Fibroblast of the conjunctiva (primary cell): ENCODE measurements at places on chromosomes 2 and 18.

DNA sequence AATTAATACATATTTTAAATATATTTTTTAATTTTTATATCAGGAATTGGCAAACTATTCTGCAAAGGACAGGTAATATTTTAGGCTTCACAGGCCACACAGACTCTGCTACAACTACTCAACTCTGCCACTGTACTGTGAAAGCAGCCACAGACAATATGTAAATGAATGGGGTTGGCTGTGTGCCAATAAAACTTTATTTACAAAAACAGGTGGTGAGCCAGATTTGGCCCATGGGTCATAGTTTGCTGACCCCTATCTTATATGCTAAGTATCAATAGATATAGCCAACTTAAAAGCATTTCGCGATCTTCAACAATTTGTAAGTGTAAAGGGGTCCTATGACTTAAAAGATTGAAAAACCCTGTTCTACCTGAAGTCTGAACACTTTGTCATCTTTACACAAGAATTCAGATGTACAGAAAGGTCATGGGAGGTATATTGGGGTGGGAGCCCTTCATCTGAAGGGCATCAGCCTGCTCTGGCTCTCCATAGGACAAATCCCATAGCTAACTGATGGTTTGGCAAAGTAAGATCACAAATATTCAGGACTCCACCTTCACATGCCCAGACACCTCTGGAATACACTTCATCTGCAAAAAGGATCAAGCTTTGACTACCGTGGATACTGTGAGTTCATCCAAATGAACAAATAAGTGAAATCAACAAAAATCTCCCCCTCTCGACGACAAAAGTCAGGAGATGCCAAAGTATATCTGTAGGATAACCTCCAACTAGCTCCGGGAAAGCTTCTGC lies 65.9 kb downstream of the C1D start:
- DNase-seq, result no peak

- DNase-seq, result no peak
These were observed 68.0 kb downstream of the FECH start for GRCh38 chr18:57518533-57518932.

GRCh38 chr2:201072201-201072530 lies 365 bp downstream of the NDUFB3 start:
- DNase-seq, result no peak

- no peak for DNase-seq
These were observed 21.7 kb downstream of the IL1R2 start for GRCh38 chr2:102013206-102014040.

DNA sequence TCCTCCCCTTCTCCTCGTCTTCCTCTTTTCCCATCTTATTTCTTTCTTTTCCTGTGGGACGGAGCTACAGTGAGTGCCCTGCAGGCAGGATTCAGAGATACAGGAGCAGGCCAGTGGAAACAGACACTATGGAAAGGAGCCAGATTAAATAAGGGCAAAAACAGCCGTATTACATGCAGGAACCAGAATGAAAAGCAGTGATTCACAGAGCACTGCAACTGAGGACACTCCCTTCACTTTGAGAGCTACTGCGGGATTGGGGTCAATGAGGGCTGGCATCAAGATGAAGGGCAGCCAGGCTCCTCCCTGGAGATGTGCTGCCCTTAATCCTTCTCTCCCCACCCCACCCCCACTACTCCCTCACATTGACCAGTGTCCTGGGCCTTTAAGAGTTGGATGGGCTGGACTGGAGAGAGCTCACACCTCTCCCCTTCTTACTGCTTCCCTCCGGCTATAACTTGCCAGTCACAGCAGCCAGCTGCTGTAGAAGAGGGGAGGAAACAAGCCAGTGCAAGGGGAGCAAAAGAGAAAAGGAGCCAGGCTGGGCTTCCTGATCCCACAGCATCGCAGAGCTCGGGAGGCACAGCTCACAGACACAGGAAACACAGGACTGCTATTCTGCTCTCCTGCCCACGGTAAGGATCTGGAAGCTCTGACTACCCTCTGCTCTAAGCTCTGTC lies at the start of gene PLCD4:
TSS of gene PLCD4 (plus strand) at position 464 of the 680 bp plus-strand sequence. CDS start 7,841 bp downstream, outside the sequence.
- peak; percentile 91 for DNase-seq

DNA sequence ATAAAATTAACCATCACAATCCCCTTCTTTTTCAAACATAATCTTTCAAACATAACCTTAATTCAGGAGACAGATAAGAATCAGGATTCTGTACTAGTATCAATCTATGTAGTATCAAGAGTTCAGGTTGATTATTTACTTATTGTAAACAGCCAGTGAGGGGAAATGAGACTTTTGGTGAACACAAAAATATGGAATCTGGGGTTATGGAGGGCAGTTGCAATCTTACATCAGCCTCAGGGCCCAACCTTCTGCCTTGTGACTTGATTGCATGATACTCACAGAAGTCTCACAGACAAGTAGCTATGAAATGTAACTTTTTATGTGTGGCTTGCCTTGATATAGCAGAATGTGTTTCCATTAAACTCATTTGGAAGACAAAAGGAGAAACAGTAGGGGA lies 262.7 kb upstream of the THSD7B start:
- no peak for DNase-seq

- DNase-seq, result no peak
These were observed 1220.2 kb upstream of the ACVR2A start for GRCh38 chr2:146624430-146625160.

DNA sequence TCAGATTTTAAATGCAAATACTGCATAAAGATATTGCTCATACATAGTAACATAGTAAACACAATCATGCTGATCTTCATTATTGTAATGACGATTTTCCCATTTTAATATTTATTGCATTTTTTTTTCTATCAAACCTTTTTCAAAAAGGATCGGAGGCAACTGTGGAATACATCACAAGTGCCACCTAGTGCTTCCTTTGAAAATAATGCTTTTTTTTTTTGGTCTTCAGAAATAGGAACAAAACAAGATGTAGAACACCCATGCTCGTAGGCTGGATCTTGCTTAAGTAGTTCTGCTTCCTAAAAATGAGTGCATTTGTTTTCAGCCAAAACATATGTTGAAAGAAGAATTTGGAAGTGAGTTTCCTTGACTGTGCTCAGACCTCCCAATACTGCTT lies 35.7 kb upstream of the GPR155 start:
- DNase-seq, result no peak

DNA sequence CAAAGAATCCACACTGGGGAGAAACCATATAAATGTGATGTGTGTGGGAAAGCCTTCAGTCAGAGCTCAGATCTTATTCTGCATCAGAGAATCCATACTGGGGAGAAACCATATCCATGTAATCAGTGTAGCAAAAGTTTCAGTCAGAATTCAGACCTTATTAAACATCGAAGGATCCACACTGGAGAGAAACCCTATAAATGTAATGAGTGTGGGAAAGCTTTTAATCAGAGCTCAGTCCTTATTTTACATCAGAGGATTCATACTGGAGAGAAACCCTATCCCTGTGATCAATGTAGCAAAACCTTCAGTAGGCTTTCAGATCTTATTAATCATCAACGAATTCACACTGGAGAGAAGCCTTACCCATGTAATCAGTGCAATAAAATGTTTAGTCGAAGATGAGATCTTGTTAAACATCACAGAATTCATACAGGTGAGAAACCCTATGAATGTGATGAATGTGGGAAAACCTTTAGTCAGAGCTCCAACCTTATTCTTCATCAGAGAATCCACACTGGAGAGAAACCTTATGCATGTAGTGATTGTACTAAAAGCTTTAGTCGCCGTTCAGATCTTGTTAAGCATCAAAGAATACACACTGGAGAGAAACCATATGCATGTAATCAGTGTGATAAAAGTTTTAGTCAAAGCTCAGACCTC lies 16.7 kb upstream of the ZSCAN30 start:
- DNase-seq, result no peak

- peak; percentile 14 for DNase-seq
These were observed 125.5 kb upstream of the SERTAD2 start for GRCh38 chr2:64779117-64779690.

DNA sequence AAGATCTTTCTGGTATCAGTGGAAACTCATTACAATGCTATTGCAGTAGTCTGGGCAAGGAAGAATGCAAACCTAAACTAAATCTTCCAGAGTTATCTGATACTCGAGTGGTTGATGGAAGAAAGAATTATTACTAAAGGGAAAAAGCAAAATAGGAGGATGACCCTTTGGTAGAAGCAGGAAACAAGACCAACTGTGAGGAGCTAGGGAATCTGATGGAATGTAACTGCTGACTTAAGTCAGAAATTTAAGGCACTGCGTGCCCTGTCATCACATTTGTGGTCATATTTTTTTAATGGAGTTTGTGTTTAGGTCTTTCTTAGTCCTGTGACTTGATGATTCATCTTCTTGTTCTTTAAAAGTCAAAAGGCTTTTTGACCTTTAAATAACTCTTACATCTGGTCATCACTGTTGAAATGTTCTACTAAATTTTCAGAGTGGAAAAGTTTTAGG lies 36.5 kb upstream of the ARMC9 start:
- peak; percentile 99 for DNase-seq

- no peak for DNase-seq
These were observed 148.3 kb downstream of the MEIS1 start for GRCh38 chr2:66582987-66583880.

GRCh38 chr18:13893418-13893760 lies 21.9 kb downstream of the MC2R start:
- no peak for DNase-seq

- no peak for DNase-seq
These were observed 128.1 kb upstream of the AQP4 start for GRCh38 chr18:26993568-26993967.

DNA sequence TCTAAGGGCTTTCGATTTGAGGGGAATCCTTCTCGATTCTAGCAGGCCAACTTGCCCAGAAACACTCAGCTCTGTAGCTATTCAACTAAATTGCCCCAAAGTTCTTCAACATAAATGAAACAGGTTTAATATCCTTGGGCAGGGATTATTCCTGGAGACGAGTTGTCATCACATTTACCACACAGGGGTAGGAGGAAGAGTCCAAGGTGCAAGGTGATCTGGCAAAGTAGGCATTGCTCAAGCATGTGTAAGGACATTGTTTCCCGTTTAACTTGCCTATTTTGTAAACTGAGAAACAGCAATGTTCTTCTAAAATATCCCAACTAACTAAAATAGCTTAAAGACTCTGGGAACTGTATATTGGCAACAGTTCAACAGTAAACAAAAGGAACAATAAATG lies 814.3 kb downstream of the BCL11A start:
- DNase-seq, result no peak

DNA sequence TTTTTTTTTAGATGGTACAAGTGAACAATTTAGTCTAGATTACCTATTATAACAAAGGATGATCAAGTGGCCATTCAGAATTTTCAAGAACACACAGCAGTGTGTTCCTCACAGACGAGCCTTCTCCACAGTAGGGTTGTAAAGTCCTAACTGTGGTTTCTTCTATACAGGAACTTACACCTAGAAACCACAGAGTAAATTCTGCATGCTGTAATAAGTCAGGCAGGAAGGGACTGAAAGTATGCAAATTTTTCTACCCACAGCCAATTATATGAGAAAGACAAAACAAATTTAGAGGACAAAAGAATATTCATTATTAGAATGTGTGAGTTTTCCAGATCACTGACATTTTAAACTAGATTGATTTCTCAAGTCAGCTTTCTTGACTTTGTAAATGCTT lies 99.5 kb downstream of the RBMS1 start:
- no peak for DNase-seq

DNA sequence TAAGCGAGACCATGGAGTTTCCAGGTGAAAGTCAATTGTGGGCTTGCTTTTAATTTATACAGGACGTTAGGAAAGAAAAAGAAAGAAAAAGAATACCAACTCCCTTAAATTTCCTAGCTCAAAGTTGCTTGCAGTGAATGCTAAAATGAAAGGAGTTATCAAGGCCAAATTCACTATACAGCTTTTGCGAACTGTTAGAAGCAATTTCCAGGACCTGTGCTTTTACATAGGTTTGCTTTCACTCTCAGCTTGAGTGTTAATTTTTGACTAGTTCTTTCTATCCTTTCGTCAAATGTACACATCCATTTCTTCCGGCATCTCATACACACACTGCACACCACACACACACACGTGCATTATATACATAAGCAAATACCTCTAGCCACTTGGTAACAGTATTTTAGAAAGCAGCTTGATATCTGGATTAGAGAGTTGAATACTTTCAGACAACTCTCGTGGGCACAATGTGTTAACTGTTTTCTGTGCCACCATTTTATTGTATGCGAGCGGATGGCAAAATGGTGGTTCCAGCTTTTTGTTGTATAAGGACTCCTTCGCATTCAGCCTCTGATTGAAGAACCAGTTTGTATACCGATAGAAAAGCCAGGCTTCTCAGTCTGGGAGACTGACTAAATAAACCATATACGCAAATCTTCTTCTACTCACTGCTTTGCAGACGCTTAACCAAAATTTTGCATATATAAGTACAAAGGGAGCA lies 381.8 kb downstream of the MTX2 start:
- DNase-seq, result no peak

DNA sequence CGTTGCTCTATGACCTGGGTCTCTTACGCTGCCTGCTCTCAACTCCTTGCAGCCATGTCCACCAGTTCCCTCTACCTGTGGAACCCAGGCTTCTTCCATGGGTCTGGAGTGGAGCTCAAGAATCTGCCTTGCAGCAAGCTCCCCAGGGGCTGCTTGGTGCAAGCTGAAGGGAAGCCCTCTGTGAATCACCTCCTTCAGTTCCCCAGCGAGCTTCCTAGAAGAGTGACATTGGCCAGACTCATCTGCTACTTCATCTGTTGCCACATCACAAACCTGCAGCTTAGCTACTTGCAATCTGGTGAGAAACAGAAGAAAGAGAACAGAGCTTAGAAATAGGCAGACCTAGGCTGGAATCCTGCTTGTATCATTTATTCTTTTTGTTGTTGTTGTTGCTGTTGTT lies 9.8 kb upstream of the EFR3B start:
- no peak for DNase-seq

GRCh38 chr2:121080013-121080772 lies 204.8 kb downstream of the TFCP2L1 start:
- DNase-seq, result no peak

GRCh38 chr2:241975593-241976284 lies 106.2 kb downstream of the RTP5 start:
- DNase-seq, result no peak
